Fibroblast of the aortic adventitia (primary cell): ENCODE measurements at places on chromosomes 7 and 10.

GRCh38 chr7:11120068-11120664, 146.5 kb downstream of the PHF14 start:
- no peak for DNase-seq

DNA sequence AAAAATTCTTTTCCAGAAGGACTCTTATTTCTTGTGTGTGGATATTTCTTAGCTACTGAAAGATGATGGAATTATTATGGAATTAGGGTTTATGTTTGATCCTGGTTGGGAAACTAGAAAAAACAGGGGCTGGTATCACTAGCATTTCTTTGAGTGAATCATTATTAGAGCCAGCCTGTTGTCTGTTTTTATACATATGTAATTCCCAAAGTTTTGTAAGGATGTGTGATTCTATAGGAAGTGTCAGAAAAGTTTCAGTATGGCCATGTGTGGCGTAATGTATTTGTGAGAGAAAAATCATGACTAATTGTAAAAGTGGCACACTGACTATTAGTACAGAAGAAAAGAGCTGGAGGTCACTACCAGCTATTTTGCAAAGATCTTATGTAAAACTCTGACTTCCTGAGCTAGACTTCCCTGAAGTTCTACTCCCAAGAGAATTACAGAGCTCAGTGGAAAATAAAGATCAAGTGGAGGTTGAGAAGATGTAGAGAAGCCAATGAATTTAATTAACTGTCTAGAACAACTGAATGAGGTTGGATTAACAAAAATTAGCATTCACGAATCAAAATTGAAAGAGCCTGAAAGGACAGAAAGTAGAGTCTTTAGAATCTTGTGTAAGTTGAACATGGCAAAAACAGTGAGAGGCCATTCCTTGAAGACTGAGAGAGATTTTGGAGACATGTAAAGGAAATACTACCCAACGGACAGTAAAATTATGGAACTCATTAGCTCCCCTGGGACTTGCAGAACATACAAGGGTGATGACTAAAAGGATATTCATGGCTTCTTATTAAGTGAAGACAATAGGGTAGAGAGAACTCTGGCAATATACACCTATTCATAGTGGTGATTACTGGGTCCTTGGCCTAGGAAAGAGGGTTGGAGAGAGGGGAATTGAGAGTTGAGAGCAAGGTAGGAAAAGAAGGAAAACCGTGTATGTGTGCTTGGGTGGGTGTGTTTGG, 12.5 kb downstream of the ZNF365 start:
- peak; percentile 73 for DNase-seq

- DNase-seq: no peak
Observed at GRCh38 chr7:47328392-47329319, 253.3 kb downstream of the TNS3 start.

- DNase-seq: no peak
Observed at GRCh38 chr7:91299952-91300775, 35.9 kb downstream of the FZD1 start.

- no peak for DNase-seq
Observed at GRCh38 chr7:69864274-69864673, 266.0 kb downstream of the AUTS2 start.

GRCh38 chr10:103451831-103452505, at the start of gene CALHM2:
Gene CALHM2, minus strand, starts transcription at chr10:103452370. Its CDS starts 2,429 bp downstream, at chr10:103449941.
- peak; percentile 55 for DNase-seq

DNA sequence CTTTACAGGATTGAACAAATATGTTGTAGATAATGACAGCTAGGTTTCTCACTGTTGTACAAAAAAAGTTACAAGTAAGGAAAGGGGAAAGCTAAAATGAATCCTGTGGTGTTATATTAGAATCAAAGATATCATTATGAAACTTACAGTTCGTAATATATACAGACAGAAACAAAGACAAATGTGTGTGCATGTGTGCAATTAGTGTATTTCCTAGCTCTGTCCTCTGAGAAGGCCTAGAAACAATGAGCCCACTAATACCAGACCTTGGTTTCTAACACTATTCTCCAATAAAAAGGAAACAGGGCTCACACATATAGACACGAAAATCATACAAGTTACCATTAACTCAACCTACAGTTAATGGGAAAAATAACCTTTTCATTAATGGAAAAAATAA, 8.0 kb downstream of the KDM7A start:
- no peak for DNase-seq

GRCh38 chr7:92485267-92485892, 7.6 kb upstream of the ERVW-1 start:
- DNase-seq: peak; percentile 12

GRCh38 chr7:4018601-4019316, 663.3 kb upstream of the FOXK1 start:
- DNase-seq: no peak

GRCh38 chr10:58887474-58887873, 289.0 kb upstream of the PHYHIPL start:
- no peak for DNase-seq

DNA sequence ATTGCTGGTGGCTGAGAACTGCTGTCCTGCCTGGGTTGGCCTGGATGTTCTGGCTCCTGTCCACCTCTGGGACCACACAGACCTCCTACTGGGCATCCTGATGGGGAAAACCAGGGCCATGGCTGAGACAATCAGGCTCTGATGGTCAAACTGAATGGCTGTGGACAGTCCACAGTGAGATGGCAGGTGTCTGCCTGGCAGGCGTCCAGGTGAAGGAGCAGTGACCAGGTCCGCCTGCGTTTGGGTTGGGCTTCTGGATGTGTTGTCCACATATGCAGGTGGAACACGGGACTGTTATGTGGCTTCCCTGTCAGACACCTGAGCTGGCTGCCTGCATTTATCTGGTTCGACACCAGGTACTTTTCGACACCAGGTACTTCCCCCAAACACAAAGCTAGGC, 241.7 kb downstream of the BUB3 start:
- DNase-seq: no peak

DNA sequence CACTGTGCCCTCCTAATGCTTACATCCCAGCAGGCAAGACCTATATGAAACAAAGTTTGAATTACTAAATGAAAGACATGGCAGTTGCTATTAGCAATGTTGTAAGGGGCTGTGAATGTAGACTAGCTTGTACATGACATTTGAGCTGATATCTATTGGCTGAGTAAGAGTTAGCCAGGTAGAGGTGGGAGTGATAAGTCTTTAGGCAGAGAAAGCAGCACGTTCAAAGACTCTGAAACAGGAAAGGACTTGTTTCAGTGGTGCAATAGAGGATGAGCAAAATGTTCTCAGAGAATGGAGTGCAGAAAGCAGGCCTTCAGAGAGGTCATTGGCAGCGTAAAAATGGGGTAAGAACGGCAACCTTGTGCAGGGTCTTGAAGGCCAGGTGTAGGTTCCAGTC, 687.6 kb downstream of the AUTS2 start:
- DNase-seq: no peak

- DNase-seq: no peak
Observed at GRCh38 chr10:69497231-69497561, 45.9 kb downstream of the TSPAN15 start.

DNA sequence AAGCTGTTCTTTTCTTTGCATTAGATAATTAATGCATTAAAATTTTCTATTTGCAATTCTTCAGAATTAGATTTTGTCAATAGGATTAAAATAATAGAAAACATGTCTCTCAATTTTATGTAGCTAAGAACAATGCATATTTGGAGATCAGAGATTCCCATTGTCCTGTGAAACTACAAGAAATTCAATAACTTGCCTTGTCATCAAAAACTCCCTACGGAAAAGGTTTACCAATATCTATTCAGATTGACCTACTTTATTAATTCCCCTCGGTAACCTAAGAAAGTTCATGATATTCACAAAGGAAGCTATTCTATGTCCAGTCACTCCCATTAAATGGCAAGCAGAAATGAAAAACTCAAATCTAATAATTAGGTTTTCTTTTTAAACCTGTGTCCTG, 172.6 kb downstream of the SEMA3A start:
- no peak for DNase-seq

GRCh38 chr10:132675031-132675740, 110.8 kb downstream of the NKX6-2 start:
- no peak for DNase-seq

- DNase-seq: no peak
Observed at GRCh38 chr10:73552819-73553715, 38.1 kb downstream of the USP54 start.

DNA sequence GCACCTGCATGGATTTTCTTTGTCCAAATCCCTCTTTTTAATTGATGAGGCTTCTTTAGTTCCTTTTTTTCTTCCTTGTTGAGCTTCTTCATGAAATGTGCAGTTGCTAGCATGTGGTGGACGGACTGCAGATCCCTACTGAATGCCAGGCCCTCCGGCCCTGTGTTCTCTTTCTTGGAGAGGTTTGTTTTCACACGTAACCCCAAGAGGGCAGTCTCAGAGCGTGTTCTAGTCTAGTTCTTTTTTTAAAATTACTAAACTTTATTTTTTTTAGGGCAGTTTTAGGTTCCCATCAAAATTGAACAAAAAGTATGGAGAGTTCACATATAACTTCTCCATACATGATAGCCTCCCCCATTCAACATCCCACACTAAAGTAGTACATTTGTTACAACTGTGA, 190.0 kb downstream of the CFTR start:
- DNase-seq: peak; percentile 24

DNA sequence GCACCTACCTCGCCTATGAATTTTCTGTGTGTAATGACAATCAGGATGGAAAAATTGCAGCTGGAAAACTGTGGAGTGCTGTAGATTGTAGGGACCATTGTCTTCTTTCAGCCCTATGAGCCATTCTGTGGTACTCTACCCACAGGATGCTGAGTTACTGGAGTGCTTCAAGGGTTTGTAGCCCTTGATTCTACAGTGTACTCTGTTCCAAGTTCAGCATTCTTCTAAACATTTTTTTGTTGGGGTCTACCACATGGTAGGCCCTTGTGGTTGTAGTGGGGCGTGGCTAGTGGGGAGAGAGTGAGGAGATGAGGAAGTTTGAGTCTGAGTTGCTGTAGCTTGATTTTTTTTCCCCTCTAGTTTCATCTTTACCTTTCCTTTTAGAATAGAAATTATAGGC, 33.5 kb downstream of the REEP3 start:
- DNase-seq: peak; percentile 76

DNA sequence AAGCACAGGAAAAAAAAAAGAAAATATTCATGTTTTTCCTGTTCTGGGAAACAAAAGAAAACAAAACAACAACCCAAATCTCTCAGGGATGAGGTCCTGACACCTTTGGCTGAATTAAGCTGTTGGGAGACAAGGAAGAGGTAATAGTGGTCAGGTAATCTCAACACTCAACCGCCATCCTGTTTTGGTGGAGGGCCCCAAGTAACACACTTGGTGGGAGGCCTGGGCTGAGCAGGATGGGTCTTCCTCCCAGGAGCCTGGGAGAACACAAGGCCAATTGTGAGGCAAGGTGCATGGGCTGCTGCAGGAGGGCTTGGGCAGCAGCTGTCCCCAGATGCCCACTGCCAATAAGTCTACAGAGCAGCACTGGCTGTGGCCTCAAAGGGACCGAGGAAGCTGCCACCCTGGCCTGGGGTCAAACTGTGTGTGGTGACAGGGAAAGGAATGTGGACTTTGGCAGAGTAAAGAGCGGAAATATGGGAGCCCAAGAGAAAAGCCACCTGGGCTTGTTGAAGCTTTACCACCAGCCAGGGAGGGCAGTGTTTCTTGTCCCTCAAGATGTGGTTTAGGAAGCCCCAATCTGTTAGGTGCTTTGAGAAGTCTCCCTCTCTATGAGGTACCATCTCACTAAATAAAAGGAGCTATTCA, 93.5 kb upstream of the SLC25A13 start:
- DNase-seq: no peak

- no peak for DNase-seq
Observed at GRCh38 chr7:150799741-150800580, at the start of gene TMEM176B. Gene TMEM176B, minus strand, starts transcription at chr7:150800364. Its CDS starts 3,795 bp downstream, at chr7:150796569.

DNA sequence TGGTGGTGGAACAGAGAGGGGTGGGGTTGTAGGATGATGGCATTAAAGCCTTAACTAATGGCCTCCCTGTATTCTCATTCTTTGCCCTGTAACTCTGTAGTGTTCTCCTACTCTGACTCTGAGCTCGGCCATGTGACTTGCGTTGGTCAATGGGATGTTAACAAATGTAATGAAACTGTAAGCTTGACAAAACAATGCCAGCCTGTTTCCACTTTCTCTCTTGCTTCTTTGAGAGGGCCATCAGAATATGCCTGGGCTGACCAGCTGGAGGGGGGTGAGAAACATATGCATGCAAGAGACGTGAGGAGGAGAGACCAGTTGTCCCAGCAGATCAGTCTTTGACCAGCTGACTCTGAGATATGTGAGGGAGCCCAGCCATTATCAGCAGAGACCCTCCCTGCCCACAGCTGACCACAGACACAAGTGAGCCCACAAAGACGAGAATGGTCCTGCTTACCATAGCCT, 100.6 kb downstream of the ICA1 start:
- no peak for DNase-seq

DNA sequence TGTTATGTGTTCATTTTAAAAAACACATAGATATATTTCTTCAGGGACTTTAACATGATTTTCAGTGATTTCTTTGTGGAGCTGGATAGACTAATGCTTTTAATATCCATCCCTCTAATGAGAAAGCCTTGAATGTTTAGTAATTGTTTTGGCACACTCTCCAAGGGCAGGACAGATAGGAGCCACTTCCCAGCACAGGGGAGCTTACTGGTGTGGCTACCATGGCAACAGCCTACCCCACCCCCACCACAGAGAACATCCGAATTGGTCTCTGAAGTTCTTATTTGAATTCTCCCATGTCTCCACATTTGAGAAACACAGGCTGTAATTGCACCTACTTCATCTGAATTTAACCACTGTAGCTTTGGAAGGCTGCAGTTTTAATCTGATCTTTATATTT, 87.7 kb downstream of the PRKG1 start:
- peak; percentile 27 for DNase-seq

- no peak for DNase-seq
Observed at GRCh38 chr7:50306494-50307367, 2.2 kb downstream of the IKZF1 start.

GRCh38 chr10:91215384-91215783, 5.1 kb upstream of the PCGF5 start:
- no peak for DNase-seq

- no peak for DNase-seq
Observed at GRCh38 chr10:131667047-131667446, 233.8 kb upstream of the PPP2R2D start.

- DNase-seq: no peak
Observed at GRCh38 chr7:10703981-10704380, 269.7 kb upstream of the PHF14 start.

GRCh38 chr7:93902777-93903423, 3.5 kb upstream of the GNGT1 start:
- peak; percentile 77 for DNase-seq

- no peak for DNase-seq
Observed at GRCh38 chr10:127952575-127952869, 45.6 kb downstream of the PTPRE start.

DNA sequence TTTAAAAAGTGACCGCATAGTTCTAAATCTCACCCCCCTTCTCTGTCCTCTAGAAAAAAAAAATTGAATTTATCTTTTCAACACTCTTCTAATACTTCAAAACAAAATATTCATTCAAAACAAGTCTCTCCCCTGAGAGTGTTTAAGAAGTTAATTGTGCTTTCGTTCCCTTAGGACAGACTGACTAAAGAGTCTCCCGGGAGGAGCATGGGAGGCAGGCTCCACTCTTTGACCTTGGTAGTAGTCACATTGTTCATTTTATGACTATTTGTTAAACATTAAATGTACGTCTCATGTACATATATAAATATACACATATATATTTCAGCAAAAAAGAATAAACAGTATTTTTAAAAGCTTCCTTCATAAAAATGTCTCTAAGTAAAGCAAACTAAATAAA, 35.3 kb upstream of the SPOCK2 start:
- no peak for DNase-seq

GRCh38 chr7:100017300-100017699, 1.9 kb downstream of the ZKSCAN1 start:
- no peak for DNase-seq
